Heart right ventricle (tissue), 16 donors: ENCODE measurements at places on chromosomes 7 and 10. TPM values are rescaled to one million over a fixed set of nuclear protein-coding genes. Genes with fewer than 3 reads are reported as not detected.

The ZCWPW1 gene
- 5.5 TPM for total RNA-seq

The GJD4 gene
- total RNA-seq, result not detected

GRCh38 chr10:70551971-70552422 is 50.5 kb downstream of the PRF1 start:
- DNase-seq, result no peak
- no peak overlapping the region for H3K27ac ChIP-seq
- no peak overlapping the region for H3K4me3 ChIP-seq
- H3K36me3 ChIP-seq, result peaks cover 7% of the 10 kb centered on the region

- no peak overlapping the region for H3K4me3 ChIP-seq
- H3K27me3 ChIP-seq, result no peaks in the 10 kb centered on the region
- no peaks in the 10 kb centered on the region for H3K36me3 ChIP-seq
- peaks cover 10% of the 10 kb centered on the region for H3K4me1 ChIP-seq
- H3K27ac ChIP-seq, result no peak overlapping the region
Observed at GRCh38 chr7:108629651-108630400, 60.2 kb downstream of the DNAJB9 start.

DNA sequence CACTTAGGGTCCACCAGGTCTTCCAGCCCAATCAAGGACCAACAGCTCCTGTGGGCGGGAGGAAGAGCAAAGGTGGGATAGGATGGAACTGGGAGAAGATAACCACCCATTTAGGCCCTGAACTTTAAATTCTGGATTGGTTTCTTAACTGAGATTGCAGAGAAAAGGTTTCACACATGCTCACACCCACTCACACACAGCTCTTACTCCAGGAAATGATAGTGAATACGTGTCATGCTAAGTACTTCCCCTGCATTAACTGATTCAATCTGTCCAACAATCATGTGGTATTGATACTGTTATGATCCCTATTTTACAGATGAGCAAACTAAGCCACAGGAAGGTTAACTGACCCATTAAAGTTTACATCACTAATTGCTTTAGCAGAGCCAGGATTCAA is 4.6 kb upstream of the CYP3A4 start:
- no peaks in the 10 kb centered on the region for H3K36me3 ChIP-seq
- H3K4me3 ChIP-seq, result no peak overlapping the region
- H3K4me1 ChIP-seq, result no peaks in the 10 kb centered on the region
- no peak overlapping the region for H3K27ac ChIP-seq

DNA sequence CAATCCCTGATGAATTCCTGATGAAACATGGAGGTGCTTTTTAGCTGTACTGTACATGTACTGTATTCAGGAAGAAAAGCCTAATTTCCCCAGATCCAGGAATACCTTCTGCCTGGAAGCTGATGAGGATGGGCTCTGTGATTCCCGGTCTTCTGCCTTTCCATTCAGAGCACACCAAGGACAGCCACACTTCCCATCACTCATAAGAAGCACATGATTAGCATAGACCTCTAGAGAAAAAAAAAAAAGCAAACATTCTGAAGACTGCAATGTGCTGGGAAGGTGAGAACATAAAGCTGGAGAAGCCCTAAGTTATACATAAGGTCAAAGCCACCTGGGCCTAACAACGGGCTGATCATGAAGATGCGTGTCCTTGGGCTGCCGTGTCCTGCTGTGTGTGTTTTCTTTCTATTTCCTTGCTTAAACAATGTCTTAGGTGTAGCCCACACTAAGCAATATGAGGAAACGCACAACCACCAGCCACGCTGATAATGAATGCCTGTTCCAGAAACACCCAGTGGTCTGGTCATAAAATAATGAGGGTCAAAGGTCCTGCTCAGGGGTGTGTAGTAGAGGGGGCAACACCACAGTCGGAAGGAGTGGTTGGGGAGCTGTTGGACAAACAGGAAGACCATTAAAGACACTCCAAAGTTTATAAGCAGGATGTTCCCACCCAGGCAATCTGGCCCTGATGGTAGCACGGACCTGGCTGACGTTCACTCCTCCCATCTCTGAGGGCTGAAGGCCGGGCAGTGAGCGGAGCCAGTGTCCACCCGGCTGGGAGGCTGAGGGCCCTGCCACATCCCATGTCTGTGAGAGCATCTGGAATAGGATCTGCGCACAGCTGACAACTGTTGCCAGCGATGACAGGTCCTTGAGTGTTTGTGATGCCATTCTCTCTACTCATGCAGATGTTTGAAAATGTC is 7.9 kb downstream of the PKD1L1 start:
- H3K36me3 ChIP-seq, result no peaks in the 10 kb centered on the region
- no peaks in the 10 kb centered on the region for H3K27me3 ChIP-seq
- peak overlapping the region; percentile 6 for H3K4me3 ChIP-seq
- H3K27ac ChIP-seq, result peak overlapping the region; percentile 92

DNA sequence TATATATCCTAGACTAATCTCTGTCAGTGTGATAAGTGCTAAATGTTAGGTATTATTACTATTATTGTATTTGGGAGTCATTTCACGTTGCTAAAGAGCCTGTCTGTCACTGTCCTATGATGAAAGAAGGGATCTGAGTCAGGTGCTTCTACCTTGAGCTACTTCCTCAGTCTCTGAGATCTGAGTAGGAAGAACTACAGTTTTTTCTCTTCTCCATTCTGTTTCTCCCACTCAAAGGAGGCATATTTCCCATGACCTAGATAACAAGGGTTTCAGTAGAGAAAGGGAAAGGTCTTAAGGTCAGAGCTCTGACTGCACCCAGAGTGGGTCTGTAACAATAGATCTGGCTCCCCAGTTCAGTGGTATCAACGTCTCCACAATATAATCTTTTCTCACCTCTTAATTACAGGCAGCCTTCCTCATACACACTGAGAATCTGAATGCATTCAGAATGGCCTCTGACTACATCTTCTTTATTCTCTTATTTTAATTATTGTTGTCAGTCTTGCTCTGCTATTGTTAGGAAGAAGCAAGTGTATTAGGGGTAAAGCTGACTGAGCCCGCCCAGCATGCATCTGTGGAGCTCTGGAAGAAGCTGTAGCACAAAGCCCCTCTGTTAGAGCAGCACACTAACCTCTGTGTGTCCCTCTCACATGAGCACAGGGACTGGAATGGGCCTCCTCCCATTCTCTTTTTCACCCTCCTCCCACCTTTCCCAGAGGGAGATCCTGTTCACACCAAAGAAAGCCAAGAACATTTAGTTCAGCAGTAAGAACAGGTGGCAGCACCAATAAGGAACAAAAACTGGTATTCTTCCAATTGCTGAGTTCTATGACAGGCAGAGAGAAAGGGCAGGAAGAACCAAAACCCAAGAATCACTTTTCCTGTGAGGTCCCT is 38.1 kb downstream of the USP54 start:
- H3K4me3 ChIP-seq, result no peak overlapping the region
- H3K27me3 ChIP-seq, result no peaks in the 10 kb centered on the region
- no peak for DNase-seq
- H3K27ac ChIP-seq, result no peak overlapping the region
- no peaks in the 10 kb centered on the region for H3K36me3 ChIP-seq

GRCh38 chr7:152180587-152180986 is 155.1 kb downstream of the GALNT11 start:
- no peak overlapping the region for H3K4me3 ChIP-seq
- no peaks in the 10 kb centered on the region for H3K27me3 ChIP-seq
- no peak overlapping the region for H3K27ac ChIP-seq
- H3K4me1 ChIP-seq, result no peaks in the 10 kb centered on the region
- DNase-seq, result no peak
